ENCODE measurements at places on chromosomes 1 and 21. TPM values are rescaled to one million over a fixed set of nuclear protein-coding genes. Genes with fewer than 3 reads are reported as not detected.

Gene HRNR
- polyA plus RNA-seq: not detected

Gene SLC1A7
- polyA plus RNA-seq: not detected

Gene AMPD1
- not detected for polyA plus RNA-seq

Gene SELENBP1
- polyA plus RNA-seq: 0.16 TPM

Gene EDARADD
- polyA plus RNA-seq: not detected

Gene DIO1
- polyA plus RNA-seq: not detected

Gene HLX
- polyA plus RNA-seq: 21.4 TPM

Gene NRAS
- 15.9 TPM for polyA plus RNA-seq
